ENCODE measurements at places on chromosomes 4 and X.

DNA sequence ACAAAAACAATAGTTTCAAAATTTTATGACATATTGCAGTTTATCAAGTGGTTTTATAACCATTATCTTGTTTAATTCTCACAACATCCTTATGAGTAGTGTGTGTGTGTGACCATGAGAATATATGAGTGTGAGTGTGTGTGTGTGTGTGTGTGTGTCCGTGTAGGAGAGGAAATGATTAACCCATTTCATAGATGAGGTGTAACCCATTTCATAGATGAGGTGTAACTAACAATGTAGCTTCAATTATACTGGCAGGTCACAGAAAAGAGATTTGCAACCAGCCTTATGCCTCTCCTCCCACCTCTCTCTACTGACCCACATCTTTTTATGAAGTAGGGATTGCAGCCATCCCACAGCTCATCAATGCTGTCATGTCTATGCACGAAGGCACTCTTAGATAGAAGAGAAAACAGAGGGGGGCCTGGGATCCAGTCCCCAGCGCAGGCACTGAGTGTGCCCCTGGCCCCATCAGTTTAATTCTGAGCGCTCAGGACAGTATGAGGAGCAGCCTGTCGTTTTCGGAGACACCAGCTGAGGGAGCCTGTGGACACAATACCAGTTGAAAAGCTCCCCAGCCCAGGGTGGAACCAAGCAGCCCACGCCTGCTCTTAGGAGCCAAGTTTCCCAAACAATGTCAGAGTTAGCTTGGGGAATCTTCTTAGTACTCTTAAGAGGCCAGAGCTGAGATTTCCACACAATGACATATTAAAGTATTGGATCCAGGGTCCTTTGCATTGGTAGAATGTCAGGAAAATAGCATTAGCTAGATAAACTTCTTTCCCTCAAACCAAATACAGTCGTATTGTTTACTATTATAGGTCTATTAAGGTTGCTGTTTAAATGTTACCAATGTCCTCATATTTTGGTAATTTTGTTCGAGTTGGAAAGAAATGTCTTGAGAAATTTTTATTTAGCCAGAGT, 88.6 kb downstream of the PALLD start:
- DNase-seq, result no peak

DNA sequence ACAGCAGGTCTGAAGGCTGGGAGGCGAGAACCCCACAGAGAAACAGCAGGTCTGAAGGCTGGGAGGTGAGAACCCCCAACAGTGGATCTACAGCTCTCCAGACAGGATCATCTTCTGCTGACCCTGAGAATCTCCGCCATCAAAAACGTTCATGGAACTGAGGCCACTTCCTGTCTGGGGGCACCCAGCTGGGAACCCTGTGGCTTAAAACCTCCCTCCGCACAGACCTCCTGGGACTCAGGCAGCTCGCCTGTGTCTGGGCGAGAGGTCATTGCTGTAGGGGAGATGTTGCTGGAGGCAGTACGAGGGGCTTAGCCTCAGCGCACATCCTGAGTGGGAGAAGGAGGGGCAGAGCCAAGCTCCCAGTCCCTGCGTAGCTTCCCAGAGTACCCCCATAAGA, 15.1 kb upstream of the CLDN24 start:
- DNase-seq, result no peak

GRCh38 chr4:70842761-70843435, 3.2 kb upstream of the GRSF1 start:
- no peak for DNase-seq

DNA sequence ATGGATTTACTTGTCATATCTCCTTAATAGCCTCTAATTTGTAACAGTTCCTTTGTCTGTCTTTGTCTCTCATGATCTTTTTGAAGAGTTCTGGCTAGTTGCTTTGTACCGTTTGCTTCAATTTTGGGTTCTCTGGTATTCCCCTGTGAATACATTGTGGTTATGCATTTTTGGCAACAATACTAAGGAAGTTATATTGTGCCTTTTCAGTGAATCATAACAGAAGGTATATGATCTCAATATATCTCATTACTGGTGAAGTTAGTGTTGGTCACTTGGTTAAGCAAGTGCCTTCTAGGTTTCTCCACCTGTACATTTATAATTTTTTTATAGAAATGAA, 48.6 kb downstream of the DCLK2 start:
- no peak for DNase-seq

DNA sequence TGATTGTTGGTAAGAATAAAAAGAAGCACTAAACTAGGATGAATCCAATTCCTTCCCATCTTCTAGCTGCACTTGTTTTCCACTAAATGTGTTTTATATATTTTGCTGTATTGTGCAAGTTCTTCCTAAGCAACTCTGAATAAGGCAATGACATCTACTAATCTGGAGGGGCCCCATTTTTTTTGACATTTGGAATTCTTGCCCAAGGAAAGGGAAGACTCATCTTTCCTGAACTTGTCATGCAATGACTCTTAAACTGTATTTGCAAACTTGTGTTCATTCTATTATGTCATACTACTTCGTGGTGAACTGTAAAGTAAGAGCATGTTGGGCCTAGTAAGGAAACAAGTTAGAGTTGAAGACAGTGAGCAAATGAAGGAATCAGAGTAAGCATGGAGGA, 45.9 kb downstream of the FREM3 start:
- DNase-seq, result no peak

All from NCI-H1436 treated with DMSO at 0.1 percent for 48 hours (cell line).